T-cell (primary cell): ENCODE measurements at places on chromosomes 12 and 14.

DNA sequence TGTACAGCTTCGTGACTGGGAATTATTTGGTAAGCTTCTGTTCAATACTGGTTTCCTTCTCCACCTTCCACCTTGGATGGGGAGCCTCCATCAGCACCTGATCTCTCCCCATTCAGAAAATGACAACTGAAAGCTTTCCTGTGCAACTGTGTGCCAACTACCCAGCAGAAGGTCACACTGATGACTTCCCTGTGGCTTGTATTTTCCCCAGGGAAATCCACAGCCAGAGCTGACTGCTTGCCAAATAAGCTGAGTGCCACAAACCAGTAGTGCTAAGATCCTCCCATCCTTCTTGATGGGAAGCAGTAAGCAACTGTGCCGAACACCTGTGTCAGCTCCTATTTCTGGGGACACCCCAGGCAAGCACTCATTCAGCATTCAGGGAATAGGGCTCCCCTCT is 257.2 kb upstream of the SOX5 start:
- DNase-seq: no peak

DNA sequence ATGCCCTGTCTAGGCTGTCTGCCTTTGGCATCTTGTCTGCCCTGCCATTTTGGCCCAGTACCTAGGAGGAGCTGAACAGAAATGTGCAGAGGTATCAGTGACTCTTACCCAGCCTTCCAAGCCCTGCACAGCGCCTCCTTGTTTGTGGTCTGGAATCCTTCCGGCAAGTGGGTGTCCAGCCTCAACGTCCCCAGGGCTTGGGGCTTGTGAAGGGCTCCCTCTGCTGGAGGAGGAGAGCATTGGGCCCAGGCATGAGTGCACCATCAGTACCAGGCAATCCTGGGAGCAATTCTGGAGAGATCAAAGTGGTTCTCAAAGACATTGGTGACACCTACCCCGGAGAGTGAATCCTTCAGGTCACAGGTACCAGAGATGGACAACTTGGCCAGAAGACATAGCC is 2.4 kb upstream of the TCL1B start:
- peak; percentile 6 for DNase-seq

DNA sequence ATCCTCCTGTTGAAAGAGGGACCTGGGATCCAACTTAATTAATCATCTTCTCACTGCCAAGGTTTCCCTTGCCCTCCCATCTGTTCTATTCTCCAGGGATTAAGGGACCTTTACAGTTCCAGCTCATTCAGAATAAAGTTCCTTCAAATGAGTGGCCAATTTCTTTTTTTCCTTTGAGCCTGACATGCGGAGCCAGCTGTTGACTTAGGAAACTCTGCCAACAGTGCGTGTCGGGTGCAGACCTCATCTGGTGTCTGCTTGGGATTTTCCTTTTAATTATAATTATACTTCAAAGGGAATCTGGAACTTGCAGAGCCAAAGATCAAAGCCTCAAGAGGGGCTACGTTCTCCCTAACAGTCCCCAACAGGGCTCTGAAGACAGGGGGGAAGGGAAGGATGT is 64.8 kb downstream of the CCDC60 start:
- no peak for DNase-seq

GRCh38 chr12:79373896-79374499 is 316.8 kb downstream of the PAWR start:
- no peak for DNase-seq

DNA sequence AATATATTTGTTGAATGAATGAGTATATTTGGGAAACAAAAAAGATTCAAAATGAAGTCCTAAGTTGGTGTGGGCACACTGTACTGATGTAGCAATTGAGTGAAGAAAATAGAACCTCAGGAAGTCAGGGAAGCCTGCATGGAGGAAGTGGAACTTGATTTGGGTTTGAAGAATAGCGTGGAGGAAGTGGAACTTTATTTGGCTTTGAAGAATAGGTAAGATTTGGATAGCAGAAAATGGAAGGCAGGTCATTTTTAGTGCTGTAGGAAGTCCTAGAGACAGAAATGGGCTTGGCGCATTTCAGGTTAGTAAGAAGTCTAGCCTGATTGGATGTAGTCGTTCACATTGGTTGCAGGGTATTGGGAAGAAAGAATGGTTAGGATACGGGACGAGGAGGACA is 5.4 kb downstream of the C12orf75 start:
- no peak for DNase-seq

DNA sequence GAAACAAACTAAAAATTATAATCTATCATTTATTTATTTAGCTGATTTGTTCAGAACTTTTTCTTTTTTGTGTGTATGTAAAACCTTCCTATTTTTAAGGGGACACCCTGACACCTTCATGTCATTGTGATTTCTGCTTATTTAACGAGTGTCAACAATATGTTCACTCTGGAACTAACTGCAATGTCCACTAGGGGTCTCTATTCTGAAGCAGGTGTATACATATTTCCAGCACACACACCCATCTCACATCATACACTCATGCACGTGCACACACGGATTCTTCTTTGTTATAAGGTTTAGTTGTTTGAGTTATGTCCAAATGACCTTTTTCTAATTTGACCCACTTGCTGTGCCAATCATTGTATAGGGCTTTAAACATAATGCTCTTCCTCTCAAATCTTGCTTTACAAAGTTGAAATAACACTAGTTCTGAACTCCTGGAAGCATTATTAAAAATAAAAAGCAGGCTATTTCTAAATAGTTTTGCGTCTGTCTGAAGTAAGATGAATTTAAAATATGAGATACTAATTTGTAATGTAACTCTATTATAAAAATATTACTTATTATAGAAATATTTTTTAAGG is 15.5 kb downstream of the E2F7 start:
- no peak for DNase-seq

DNA sequence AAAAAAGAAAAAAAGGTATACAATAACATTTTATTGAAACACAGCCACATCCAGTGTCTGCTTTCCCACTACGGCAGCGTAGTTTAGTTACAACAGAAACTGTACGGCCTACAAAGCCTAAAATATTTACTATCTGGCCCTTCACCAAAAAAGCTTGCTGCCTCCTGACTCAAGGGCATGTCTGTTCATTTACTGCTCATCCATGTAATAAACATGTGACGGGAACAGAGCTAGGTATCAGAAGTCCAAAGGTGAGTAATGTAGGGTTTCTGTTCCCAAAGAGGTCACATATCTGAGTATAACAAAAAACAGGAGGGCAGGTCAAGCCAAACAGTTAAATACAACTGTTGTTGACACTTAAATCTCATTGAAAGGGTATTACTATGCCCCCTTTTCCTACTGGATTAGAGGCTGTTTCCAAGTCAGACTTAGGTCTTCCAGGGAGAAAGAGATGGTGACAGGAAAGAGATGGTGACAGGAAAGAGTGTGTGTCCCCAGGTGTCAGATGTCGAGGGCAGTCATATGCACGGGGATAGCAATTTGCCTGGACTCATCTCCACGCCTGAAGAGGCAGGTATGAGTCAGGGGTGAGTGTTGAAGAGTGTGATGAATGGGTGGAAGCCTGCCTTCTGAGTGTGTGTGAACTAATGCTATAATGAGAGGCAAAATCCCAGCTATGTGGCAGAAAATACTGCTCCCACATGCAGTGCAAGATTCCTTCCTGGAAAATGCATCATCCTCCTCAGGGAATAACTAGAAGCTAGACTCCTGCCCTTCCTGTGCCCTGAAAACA is 77.7 kb downstream of the MAP3K9 start:
- DNase-seq: no peak

GRCh38 chr12:51432921-51433320 is 8.3 kb downstream of the SLC4A8 start:
- no peak for DNase-seq

- DNase-seq: no peak
Observed at GRCh38 chr12:64240781-64241180, 18.7 kb upstream of the KICS2 start.

DNA sequence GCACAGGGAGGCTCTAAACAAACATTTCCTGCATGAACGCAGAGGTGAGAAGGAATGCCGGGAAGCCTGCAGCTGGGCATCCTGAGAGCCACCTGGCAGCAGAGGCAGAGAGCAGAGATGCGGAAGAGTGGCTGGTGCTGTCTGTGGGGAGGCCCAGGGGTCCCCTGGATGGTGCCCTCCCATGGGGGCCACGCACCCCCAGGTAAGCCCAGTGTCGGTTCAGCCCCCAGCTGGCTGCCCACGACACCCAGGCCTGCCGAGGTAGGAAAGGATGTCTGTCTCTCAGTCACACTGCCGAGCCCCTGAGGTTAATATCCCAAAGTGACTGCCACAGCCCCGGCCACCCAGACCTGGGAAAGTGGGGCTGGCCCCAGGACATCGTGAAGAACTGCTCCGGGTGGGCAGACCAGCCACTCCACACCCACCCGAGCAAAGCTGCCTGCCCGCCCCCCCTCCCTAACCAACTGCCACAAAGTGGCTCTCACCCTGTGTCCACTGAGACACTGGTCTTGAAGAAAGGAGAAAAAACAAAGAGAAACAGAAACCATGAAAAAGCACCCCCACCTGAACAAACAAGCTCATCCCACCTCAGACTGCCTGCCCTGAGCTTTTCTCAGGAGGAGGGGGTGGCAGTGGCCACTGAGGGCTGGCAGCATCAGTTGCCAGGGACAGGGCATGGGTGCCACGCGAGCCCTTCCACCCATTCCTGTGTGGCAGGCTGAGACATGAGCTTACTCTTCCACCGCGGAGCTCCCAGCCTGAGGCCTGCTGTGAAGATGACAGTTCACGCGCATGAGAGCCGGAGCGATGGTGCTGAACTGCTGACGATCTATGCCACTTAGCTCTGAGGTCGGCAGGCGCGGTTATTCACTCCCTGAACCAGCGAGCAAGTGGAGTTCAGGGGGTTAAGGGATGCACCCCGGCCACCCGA is 40.8 kb downstream of the CCDC88C start:
- DNase-seq: no peak

- no peak for DNase-seq
Observed at GRCh38 chr14:104863131-104863862, 1.8 kb upstream of the CEP170B start.

DNA sequence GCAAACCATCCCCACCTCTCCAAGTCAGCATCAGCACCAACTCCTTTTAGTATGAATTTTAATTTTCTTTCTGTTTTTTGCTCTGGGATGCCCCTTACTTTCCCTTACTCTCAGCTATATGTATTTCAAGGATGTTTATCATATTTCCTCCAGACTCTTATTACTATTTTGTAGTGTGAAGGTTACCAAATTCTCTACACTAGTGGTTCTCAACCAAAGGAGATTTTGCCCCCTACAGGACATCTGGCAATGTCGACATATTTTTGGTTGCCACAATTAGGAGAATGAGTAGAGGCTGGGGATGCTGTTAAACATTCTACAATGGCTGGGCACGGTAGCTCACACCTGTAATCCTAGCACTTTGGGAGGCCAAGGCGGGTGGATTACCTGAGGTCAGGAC is 29.1 kb upstream of the SOS2 start:
- no peak for DNase-seq

DNA sequence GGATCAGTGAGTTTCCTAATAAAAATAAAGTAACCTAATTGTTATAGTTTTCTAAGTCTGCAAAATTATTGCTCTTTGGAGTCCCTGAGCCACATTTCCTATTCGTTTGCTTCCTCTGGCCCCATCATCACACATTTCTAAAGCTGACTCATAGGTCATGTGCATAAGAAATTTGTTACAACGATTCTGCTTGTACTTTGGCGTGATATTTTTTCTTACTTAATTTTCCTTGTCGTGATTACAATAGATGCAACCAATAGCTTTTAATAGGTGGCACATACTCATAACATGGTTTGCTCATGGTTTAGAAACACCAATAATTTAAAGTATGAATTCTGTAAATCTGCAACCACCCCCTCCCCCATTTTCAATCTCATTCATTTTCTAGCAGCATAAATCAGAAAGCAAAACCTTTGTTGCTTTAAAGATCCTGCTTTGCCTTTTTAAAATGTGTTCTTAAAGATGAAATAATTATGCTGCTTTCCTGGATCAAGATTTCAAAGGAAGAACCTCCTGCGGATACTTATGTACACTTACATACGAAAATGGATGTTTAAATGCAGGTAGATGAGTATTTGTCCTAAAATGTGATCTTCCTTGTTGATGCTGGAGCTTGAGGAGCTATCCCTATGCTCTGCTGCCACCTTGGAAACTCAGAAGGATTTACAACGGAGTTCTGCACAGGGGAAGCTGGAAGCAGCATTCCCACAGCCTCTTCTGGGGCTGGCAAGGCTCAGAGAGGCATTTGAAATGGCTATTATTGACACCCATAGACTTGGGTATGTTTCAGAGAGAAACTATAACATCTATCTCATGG is 1.7 kb upstream of the FLRT2 start:
- no peak for DNase-seq

GRCh38 chr14:39232554-39233415 is 930 bp upstream of the MIA2 start:
- no peak for DNase-seq

DNA sequence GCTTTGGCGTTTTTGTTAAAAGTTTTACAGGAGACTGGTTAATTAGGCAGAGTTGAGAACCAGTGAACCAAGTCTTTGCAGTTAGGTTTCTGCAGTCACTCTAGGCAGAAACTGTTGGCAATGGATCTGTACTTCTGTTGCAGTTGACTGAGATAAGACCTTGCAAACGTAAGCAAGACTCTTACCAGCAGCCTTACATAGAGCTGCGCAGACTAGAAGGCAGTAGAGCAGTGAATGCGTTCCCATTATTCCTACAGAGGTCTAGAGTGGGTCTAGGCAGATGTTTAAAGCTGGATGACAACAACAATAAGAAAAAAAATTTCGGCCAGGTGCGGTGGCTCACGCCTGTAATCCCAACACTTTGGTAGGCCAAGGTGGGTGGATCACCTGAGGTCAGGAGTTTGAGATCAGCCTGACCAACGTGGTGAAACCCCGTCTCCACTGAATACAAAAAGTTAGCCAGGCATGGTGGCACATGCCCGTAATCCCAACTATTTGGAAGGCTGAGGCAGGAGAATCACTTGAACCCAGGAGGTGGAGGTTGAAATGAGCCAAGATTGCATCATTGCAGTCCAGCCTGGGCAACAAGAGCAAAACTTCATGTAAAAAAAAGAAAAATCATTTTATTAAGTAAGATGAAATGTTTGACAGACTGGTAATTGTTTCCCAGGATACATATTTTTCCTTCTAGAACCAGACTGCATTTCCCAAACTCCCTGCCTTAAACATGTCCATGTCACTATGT is 12.3 kb downstream of the RNASE9 start:
- no peak for DNase-seq

- no peak for DNase-seq
Observed at GRCh38 chr12:88951860-88952561, 371.7 kb upstream of the KITLG start.

GRCh38 chr12:96208801-96209549 is 14.8 kb downstream of the ELK3 start:
- DNase-seq: no peak

DNA sequence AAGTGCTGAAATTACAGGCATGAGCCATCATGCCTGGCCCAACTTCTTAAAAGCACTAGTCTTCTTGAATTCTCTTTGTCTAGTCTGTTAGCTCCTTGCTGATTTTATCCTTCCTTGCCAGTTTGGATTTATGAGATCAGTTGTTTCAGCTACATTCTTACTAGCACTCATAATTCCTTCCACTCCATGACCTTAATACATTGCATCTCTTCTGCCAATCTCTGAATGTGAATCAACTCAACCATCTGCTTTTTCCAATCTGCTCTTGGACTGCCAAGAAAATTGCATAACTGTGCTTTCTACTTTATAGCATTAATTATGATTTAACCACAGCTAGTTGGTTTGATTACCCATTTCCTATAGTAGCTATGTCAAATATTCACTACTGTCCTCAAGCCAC is 14.9 kb upstream of the HEATR5A start:
- no peak for DNase-seq
